ENCODE measurements at places on chromosomes 7 and 10.
A peak's percentile ranks its signal among the peaks of the same experiment; 100 is the strongest.

GRCh38 chr10:109202111-109202510, 721.2 kb downstream of the XPNPEP1 start:
- DNase-seq, result no peak

GRCh38 chr10:22022257-22023032, 18.9 kb upstream of the DNAJC1 start:
- no peak for DNase-seq

DNA sequence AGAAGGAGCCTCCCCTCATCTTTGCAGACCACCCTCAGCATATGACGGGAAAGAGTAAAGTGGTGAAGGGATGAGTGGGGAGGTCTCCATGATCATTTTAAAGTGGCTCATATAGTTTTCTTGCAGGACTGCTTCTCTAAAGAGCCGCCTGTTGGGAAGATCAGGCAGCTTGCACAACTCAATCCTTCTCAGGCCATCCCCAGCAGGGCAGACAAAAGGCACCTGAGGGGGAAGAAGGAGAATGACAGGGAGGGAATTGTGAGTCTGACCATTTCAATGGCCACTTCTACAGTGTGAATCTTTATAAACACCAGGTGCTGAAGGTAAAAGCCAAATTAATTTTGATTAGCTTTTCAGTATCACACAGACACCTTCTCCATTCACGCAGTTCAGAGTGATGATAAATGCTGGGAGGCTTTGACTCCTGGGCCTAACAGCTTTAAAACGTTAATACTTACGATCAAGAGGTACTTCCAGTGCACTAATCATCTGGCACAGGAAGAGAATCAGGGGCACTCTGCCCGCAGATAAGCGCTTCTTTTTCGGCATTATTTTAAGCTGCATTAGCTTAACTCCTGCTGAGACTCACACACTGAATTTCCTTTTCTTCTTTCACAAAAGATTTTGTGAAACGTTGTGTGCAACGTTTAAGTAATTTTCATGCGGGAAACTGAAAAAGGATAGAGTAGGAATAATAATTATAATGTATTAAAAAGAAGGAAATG, 109.5 kb upstream of the LAMB4 start:
- DNase-seq, result no peak

DNA sequence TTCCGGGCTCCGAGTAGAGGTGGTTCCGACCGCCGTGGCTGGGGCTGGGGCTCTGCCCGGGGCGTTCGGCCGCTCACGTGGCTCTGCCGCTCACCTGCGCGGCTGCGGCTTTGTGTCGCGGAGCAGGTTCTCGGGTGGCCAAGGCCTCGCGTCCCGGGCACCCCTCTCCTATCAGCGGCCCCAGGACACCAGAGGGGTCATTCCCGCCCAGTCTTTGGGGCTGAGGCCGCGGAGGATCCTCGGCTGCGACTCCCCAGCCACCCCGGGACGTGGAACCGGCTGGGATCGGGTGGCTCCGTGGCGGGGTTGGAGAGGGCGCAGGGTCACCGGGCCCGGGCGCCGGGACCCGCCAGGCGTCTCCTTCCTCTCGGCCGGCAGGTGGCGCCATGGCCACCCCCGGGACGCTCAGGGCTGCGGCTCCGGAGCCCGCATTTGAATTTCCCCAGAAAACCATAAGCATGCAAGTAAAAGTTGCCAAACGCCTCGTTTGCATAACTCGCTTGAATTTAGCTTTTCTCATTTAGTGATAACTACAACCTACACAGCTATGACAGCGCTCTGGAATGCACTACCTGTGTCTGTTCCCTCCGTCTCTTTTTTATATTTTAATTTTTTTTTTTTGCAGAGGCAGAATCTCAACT, 1.2 kb downstream of the COL26A1 start:
- no peak for DNase-seq

GRCh38 chr10:108911814-108912541, 1011.3 kb downstream of the XPNPEP1 start:
- DNase-seq, result no peak

DNA sequence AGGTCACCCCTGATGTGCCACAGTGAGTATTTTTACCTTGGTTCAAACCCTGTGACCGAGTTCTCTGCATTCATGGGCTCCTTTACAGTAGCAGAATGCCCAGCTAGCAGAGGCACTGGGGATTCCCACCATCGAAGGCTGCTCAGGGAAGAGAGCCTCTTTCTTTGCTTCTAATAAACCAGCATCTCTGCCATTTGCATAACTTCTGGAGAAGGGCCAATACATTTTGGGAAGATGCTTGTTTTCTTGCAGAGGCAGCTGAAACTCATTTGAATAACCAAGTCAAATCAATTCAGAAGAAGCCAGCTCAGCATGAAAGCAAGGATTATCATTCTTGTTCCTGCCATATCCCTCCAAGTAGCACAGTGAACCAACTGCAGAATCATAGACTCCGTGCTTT, 82.9 kb upstream of the WDR11 start:
- DNase-seq, result no peak

DNA sequence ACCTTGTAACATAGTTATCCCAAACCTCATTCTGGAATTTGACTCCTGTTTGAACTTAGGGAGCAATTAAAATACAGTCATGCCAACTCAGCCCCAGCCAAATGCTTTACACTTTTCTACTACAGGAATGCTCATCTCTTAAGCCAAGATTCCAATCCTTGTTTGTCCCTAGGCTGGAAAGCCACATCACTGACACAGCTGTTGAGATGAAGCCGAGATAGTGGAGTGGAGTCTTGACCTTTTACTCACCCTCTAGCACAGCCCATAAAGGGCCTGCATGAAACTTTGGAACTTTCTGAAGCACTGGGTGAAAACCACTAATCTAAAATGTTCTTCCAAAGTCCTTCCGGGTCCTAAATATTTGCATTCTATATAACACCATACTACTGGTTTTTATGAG, 247.3 kb downstream of the ETV1 start:
- no peak for DNase-seq

- no peak for DNase-seq
Measured at GRCh38 chr7:97174303-97174702, 56.8 kb downstream of the SDHAF3 start.

DNA sequence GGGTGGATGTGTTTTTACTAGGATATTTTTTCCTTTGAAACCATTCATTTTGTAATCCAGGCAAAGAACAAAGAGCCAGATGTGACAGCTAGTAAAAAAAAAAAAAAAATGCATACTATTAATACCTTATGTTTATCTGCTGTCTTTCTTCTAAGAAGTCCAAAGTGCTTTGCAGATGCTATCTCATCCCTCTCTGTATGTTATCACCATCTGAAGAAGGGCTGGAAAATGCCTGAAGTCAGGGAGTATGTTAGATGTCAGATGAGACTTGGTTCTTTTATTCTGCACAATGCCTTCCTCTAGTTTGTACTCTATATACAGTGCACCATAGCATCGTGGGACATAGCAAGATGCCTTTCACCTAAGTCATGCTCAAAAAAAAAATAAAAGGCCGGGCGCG, 10.4 kb upstream of the CAMK1D start:
- DNase-seq, result no peak

DNA sequence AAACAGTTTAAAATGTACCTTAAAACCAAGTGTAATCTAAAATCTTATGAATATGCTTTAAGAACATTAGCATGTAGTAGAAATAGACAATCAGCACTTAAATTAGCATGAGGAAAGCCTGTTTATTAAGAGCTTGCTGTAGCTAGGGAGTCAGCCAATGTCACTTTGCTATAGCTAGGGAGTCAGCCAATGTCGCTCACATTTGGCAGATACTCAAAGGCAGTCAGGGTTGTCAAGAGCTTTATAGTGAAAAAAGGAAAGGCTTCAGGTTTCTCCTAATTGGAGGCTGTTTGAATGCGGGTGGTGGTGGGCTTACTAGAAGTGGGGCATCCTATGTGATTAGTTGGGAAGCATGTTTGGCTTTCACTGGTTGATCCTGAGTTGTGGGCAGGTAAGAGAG, 226.2 kb upstream of the DGKB start:
- no peak for DNase-seq

GRCh38 chr7:107856806-107857540, 34.0 kb upstream of the DLD start:
- DNase-seq, result no peak

DNA sequence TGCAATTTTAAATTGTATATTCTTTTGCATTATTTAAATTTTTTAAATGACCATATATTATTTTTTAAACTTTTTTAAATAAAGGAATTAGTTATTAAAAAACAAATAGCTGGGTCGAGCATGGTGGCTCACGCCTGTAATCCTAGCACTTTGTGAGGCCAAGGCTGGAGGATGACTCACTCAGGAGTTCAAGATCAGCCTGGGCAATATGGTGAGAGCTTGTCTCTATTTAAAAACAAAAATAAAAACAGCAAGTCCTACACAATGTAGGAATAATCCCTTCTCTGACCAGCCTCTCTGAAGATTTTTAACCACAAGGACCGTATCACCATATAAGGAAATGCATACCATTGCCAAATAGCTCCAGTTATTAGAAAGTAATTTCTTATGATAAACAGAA, 19.6 kb downstream of the NOC3L start:
- DNase-seq, result no peak

DNA sequence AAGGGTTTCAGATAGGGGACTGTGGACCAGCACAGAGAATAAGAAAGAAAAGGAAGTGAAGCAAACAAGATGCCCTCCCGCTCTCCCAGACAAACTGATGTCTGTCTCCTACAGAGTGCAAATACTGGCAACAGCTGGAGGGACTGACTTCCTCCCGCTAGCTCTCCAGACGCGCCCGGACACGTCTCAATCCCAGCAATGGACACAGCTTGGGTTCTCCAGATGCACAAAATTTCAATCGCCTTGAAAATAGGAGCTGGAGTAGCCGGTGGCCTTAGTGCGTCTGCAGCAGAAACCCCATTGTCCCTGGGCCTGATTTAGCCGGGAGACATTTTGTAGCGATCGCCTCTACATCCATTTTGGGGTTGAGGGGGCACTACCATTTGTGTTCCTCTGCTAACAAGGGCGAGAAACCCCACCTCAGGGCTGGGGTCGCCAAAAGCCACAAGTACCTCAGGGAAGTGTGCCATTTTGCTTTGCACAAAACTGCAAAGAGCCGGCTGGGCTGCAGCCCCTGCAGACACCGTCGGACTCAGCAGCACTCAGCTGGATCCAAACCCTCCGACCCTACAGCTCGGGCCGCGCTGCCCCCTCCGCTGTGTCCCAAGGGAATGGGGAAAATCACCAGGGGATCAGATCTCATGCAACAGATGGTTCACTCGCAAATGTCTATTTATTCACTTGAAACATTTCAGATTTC, 5.9 kb downstream of the CPA2 start:
- DNase-seq, result no peak

GRCh38 chr10:77500754-77501151, 136.9 kb downstream of the KCNMA1 start:
- no peak for DNase-seq

GRCh38 chr7:134622303-134622995, 24.2 kb upstream of the BPGM start:
- DNase-seq, result no peak

- DNase-seq, result no peak
Measured at GRCh38 chr7:157816086-157816485, 479.3 kb downstream of the DNAJB6 start.

GRCh38 chr10:132646443-132647097, 109.0 kb downstream of the INPP5A start:
- DNase-seq, result no peak

DNA sequence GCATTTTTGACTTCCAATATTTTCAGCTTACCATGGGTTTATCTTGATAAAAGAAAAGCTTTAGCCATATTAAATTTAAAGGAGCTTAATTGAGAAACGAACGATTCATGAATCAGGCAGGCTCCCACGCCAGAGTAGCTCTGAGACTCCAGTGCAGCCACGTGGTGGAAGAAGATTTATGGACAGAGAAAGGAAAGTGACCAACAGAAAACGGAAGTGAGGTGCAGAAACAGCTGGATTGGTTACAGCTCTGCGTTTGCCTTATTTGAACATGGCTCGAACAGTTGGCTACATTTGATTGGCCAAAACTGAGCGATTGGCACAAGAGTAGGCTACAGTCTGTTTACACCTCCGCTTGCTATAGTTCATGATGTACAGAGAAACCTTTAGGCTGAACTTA, 395.4 kb downstream of the GATA3 start:
- no peak for DNase-seq

DNA sequence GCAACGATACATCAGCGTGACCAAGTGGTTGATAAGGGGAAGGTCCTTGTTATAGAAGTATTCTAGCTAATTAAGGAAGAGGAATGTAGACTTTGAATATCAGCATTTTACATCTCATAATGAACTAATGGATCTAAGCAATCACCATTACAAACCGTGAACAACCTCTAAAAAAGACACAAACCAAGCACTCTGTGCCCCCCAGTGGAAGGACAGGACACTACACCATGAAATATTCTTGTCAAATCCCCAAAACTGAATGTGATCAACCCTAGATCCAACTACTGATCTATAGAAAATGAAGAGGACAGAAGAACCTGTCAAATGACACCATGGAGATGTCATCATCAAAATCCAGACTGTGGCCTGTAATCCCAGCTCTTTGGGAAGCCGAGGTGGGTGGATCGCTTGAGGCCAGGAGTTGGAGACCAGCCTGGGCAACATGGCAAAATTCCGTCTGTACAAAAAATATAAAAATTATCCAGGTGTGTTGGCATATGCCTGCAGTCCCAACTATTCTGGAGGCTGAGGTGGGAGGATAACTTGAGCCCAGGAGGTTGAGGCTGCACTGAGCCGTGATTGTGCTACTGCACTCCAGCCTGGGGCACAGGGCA, 111.3 kb upstream of the CARD11 start:
- DNase-seq, result peak; percentile 5

GRCh38 chr7:158267742-158268435, 319.7 kb downstream of the PTPRN2 start:
- no peak for DNase-seq

- no peak for DNase-seq
Measured at GRCh38 chr7:37703361-37703760, 19.8 kb downstream of the GPR141 start.

- no peak for DNase-seq
Measured at GRCh38 chr10:100562008-100562672, 26.4 kb downstream of the HIF1AN start.

- DNase-seq, result no peak
Measured at GRCh38 chr10:82826132-82826531, 951.1 kb downstream of the NRG3 start.

DNA sequence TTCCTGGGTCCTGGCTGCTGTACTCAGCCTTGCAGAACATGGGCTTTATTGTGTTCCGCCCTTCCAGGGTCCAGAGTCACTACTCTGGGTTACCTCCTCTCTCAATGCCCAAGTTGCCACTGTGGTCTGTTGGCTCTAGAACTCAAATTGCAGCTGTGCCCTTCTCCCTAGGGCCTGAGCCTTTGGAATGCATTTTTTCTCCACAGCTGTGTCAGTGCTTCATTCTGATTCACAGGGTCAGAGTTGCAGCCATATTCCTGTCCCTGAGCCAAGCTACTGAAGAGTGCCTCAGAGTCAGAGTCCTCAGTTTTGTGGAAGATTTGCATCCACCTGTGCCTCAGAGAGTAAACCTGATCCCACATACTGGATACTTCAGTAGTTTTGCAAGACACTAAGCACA, 167.5 kb downstream of the ITGB1 start:
- no peak for DNase-seq

GRCh38 chr7:147607157-147607800, 983.3 kb upstream of the C7orf33 start:
- no peak for DNase-seq

Measured in pulmonary artery endothelial cell (primary cell).